Cortex of kidney (tissue), 1 donor: ENCODE measurements at places on chromosomes 7 and 10.

DNA sequence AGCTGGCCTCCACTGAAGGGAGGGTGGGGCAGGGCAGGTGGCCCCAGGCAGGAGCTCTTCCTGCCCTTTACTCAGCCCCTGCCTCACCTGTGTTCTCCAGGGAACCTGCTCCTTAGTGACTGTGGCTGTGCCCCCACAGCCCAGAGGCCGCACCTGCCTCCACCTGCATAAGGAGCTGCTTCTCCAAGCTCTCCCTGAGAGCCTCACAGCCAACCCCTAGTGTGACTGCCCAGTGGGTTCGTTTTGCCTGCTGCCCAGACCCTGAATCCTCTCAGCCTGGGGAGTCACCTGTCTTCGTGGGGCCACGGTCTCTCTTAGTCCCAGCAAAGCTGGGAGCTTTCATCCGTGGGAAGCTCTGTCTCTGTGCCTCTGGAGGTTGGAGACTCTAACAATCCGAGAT is 94.4 kb downstream of the GLRX3 start:
- DNase-seq, result no peak

DNA sequence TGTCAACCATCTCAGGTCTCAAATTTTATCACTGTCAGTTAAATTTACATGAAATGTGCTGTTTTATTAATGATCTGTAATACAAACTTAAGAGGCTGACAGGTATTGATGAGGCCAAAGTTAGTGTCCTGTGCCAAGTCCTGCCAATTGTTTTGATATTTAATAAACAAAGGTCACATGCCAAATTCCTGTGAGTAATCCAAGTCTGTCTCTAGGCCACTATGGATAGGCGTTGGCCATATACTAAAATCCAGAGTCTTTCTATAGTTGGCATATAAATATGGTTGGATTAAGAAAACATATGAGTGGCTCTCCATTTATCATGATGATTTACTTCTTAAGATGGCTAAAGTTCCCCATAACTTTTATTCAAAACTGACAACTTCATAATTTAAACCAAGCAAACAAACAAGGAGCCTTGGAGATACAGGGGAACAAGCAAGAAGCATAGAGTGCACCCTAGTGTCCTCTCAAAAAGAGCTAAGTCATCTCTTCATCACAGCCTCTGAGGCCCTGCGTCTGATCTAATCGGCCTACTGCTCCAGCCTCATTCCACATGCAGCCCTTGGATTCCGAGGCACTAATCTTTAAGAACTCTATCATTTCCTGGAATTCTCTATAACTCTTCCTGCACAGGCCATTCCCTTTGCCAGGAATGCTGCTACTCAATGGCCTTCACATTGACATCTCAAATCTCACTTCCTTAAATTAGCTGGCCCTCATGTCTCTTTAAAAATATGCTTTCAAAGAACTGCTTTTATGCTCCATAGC is 32.7 kb upstream of the NRCAM start:
- no peak for DNase-seq

- DNase-seq, result no peak
Observed at GRCh38 chr10:13500201-13500600, 28.6 kb downstream of the BEND7 start.

DNA sequence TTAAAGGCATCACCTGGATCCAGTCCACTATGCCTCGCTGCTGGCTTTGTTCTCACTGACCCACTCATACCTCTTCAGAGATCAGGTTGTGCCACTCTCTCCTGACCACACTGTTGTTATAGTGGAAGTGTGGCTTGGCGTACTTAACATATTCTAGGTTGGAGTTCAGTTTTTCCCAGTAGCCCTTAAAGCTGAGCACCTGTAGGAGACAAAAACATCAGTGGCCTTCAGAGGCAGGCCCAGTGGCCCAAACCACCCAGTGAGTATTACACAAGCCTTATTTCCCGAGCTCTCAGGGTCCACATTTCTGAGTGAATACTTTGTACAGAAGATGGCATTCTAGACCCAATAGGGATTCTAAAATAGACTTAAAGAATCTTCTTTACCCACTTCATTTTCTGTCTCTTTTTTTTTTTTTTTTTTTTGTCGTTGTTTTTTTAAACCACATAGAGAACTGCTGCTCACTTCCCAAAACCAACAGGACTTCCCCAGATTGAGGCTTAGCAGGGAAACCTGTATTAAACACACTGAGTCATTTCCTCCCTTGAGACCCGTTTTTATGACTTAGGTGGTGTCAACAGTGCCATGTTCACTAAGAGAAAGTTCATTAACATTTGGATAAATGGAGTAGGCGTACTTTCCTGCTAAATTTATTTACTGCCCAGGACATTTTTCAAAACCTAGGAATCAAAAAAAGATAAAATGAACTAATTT is 85.8 kb downstream of the GSAP start:
- DNase-seq, result no peak

DNA sequence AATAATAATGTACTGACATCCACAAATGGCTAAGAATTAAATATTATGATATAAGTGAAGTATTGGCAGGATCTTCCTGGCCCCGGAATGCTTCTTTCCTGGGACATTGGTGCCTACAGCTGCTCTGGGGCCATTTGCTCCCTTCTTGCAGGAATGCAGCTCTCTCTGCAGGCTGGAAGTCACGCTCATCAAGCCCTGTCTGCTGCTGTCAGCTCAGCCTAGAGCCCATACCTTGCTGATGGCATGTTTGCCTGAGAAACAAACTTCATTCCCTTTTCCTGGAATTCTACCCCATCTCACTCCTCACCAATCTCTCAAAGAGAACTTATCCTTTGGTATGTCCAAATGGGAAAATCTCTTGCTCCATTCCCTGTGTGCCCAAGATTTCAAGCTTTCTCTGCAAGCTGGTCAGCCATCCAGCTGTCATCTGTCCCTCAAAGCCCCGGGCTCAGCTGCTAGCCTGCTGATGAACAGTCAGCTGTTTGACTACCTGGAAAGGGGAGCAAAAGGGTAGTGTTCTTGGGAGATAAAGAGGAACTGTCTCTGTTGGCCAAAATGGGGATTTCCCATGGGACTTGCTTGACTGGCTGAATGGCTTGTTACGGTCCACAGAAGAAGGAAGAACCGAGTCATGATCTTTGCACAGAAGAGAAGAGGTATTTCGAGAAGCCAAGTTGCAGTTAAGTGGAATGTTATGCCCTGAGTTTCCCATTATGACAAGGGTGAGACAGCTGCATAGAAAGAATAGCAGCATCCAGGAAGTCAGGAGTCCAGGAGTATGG is 12.0 kb upstream of the RASSF4 start:
- no peak for DNase-seq

GRCh38 chr7:98073047-98073446 is 33.6 kb upstream of the LMTK2 start:
- no peak for DNase-seq

- no peak for DNase-seq
Observed at GRCh38 chr10:13839030-13839429, 252.3 kb downstream of the PRPF18 start.

DNA sequence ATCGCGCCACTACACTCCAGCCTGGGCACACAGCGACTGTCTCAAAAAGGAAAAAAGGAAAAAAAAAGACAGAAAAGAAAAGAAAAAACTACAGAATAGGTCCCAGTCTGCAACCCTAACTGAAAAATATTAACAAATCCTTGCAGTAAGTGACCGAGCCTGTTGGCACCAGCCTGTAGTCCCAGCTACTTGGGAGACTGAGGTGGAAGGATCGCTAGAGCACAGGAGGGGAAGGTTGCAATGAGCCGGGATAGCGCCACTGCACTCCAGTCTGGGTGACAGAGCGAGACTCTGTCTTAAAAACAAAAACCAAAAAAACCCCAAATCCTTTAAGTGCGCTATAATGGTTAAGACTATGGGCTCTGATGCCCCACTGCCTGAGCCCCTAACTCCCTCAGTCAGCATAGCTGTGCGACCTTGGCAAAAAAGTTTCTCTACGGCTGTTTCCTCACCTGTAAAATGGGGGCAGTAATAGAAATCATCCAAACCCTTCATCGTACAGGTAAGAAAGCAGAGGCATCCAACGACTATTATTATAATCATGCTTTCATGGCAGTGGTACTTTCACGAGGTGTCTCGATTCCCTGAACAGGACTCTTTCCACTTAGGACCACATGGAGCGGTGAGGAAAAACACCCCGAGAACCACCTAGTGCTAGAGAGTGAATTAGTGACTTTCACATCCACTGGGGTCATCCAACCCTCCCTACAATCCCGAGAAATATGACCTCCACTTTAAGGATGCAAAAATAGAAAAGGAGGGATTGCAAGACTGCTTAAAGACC is 755 bp downstream of the TOMM7 start:
- DNase-seq, result no peak

- DNase-seq, result no peak
Observed at GRCh38 chr10:27783660-27784059, 38.0 kb upstream of the MKX start.

DNA sequence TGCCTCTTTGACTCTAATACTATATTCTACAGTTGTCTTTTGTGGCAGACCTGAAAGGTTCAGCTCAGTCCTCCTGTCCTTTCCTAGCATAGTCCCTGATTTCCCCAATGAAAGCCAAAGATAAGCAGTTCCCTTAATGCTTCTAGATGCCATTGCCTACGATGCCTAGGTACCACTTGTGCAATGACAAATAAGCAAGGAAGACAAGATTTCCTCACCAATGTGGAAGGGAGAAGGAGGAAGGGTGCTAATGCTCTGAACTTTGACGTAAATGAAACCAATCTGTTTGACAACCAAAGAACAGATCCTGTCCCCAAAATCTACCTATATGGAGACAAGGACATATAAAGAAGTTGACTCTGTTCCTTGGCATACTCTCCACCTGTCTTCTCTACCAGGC is 393.3 kb downstream of the KCNMA1 start:
- no peak for DNase-seq

DNA sequence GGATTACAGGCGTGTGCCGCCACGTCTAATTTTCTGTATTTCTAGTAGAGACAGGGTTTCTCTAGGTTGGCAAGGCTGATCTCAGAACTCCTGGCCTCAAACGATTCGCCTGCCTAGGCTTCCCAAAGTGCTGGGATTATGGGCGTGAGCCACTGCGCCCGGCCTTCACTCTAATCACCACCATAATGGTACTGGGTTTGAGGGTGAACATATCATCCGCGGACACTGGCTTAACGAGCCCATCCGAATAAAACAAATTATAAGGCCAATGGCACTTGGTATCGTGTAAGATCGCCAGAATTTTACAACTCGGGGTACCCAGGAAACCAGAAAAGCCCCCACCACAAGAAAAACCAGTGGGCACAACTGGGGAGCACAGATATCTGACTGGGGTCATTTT is 580 bp downstream of the FAM200A start:
- DNase-seq, result no peak

- DNase-seq, result no peak
Observed at GRCh38 chr7:157020514-157021070, 10.1 kb upstream of the MNX1 start.

GRCh38 chr10:11407939-11408338 is 203.5 kb downstream of the USP6NL start:
- no peak for DNase-seq

GRCh38 chr10:76774987-76775603 is 862.5 kb downstream of the KCNMA1 start:
- no peak for DNase-seq

DNA sequence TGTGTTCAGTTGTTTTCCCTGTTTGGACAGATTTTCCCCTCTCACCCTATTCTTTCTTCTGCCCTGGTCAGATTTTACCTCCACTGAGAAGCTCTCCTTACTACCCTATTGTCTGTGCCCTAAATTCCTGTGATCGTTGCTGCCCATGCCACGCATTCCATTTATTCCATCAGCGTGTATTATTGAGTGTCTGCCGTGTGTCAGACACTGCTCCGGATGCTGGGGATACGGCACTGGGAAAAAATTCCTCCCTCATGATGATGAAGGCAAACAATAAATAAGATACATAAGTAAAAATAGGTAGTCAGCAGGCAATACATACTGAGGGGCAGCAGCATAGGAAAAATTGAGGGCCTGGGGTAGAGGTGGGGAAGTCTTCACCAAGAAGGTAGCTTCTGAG is 86.8 kb downstream of the FANK1 start:
- DNase-seq, result no peak

DNA sequence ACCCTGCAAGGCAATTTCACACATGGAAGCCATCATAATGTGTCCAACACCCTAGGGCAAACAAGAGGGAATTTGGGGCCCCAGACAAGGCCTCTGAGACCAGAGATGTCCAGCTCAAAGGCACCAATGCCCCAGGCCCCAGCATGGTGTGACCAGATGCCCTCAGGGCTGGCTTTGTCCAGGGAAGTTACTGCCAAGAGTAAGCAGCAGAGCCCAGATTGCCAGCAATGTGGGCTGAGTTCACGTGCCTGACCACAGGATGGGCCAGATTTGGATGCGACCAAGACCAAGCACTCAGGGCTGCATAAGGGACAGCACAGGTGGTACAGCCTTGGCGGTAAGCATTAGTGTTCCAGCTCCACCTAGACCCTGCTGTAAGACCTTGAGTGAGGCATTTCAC is 12.7 kb downstream of the MYOF start:
- DNase-seq, result no peak

DNA sequence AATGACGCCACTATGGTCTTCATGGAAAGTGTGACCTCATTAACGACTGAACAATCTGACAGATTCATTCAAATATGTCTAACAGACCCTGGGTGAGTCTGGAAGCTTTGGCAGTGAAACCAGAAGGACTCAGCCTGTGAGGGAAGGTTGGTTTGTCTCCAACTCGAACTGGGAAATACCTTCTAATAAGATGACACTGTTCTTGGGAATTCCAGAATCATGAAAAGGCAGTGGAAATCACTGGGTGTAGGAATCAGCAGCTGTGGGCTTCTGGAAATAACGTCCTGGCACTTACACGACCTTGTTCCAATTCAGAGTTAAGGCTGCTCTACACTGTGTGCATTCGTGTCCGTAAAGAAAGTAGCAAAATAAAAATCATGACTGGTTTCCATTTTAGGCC is 75.1 kb downstream of the DGKI start:
- DNase-seq, result no peak

- no peak for DNase-seq
Observed at GRCh38 chr7:155985518-155986250, 173.4 kb upstream of the SHH start.

GRCh38 chr7:122454776-122455507 is 150.4 kb upstream of the FEZF1 start:
- DNase-seq, result no peak

GRCh38 chr7:21538936-21539495 is 3.8 kb upstream of the DNAH11 start:
- DNase-seq, result no peak

DNA sequence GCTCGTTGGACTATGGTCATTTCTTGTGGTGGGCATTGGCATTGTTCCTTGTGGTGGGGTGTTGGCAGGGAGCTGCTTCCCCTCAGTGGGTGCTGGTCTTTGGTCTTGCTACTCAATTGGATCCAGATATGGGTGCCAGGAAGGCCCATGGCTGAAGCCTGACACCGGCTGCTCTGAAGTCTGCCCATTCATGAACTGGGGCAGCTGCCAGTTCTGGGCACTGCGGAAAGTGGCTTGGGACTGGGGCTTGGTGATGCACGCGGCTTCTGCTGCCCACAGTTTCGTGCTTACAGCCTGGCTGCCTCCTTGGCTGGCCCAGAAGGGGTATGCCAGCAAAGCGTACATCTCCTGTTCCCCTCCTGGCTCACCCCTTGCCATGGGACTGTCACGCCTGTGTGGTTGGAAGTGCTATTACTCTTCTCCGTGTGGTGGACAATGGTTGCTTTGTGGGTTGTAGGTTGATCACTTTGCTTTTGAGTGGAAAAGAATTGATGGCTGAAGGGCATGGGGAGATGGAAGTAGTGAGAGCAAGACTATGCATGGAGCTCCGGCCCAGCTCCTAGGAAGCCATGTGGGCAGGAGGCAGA is 54.7 kb downstream of the ADAMTS14 start:
- DNase-seq, result no peak
